ENCODE measurements at places on chromosomes 3 and 15.

DNA sequence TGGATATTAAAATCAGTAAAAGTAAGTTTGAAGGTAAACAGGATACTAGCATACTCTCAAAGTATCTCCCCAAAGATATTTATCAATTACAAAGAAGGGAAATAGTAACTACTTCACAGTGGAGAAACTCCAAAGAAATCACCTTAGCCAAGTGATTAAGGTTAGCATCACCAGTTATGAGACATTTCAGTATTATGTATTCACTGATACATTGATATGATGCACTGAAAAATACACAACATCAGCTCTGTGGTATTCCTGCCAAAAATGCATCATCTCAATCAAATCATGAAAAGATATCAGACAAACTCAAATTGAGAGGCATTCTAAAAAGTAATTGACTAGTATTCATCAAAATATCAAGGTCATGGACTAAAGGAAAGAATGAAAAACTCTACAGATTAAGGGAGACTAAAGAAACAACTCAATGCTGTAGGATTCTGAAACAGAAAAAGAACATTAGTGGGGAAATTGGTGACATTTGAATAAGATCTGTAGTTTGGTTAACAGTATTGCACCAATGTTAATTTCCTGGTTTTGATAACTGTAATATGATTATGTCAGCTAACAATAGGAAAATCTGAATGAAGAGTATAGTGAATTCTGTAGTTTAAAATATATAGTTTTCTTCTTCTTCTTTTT is 215.4 kb downstream of the UACA start:
- DNase-seq: no peak

GRCh38 chr3:127252446-127252845 is 35.4 kb downstream of the PRR20G start:
- no peak for DNase-seq

DNA sequence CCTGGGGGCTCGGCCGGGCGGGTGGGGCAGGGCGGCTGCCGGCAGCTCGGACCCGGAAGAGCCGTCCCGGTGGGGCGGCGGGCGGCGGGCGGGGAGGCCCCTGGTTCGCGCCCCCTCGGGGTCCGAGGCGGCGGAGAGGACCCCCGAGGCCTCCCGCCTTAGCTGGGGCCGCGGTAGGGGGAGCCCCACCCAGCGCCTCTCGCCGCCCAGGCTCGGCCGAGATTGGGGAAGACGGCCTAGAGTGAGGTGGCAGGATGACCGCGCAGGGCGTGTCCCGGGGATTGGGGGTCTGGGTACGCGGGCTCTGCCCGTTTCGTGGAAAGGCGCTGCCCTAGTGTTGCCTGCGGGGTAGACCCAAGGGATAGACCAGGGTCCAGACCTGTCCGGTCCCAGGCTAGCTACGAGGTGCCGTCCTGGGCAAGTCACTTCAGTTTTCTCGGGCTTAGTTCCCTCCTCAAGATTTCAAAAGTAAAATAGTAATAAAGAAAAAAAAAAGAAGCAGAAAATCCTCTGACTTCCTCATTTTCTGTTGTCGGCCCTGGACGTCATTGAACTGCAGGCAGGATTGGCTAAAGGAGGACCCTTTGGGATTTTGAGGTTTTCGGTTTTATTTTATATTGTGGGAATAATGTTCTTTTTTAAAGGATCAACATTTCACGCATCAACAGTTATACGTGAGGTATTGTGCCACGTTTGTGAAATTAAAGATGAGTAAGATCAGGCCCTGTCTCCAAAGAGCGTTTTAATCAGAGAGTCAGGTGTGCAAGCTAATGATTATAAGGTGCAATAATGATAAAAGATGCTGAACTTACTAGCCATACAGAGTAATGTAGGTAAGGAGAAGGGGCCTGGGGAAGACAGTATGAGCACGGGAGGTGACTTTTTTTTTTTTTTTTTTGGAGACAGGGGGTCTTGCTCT is 679 bp downstream of the IQGAP1 start:
- DNase-seq: peak; percentile 63

DNA sequence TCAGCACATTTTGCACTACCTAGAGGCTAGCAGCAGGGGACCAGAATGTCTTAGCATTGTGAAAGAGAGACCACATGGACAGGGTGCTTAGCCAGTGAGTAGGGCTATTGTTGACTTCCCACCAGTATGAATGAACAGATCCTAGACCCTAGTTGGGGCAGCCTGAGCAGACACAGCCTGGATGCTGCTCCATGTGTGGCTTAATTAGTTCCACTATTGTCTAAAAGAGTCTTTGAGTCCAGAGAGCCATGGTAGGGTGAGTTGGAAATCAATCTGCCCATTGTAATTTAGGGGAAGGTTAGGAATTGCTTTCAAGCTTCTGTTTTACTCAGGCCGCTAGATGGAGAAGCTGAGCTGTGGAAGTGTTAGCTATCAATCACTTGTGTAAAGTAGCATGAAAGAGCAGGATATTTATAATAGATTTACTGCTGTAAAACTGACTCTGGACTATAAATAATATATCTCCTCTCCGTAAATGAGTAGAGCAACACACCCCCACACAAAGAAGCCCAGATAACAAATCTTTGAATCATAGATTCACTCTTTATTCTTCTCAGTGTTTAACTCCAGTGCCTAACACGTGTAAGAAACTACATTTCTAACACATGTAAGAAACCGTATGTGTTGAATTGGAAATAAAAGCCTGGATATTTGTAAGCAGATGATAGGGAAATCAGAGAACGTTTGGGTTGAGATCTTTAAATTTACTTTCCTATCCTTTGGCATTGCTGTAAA is 4.1 kb upstream of the GCSAM start:
- DNase-seq: peak; percentile 36

GRCh38 chr15:73821181-73821580 is 52.2 kb upstream of the TBC1D21 start:
- no peak for DNase-seq

DNA sequence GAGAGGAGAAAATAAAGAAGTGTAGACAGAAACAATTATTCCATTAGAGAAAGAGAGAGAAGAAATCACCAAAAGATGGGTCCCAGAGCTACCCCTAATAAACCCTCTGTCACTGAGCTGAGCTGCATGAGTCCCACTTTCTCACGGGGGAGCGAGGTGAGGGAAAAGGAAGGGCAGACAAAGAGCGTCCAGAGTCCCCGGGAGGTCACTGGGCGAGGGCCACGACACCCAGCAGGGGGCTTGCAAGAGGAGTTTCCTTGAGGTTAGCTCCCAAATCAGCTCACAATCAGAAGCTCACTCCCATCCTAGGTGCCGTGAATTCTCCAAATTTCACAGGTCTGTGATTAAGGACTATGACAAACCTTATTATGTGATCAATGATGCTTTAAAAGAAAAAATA is 62.3 kb downstream of the XXYLT1 start:
- DNase-seq: no peak

- no peak for DNase-seq
Measured at GRCh38 chr3:37971467-37971866, 19.1 kb upstream of the VILL start.

GRCh38 chr15:47767035-47767434 is 49.7 kb downstream of the SEMA6D start:
- DNase-seq: no peak

DNA sequence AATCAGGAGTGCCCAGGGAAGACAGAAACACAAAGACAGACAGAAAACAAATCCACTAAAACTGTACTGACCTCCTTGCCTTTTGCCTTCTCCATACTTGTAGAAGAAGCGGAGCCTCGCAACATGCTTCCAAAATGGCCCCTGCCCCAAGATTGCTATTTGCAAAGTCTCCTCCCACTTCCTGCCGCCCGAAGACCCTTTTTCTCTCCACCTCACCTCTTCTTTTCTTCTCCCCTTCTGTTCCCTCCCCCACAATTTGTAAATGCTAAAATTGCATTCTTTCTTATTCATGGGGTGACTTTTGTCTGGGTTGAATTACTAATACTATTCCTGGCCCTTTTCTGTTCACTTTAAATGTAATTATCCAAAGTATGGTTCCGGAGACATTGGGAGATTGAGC is at the start of gene DPPA4:
DPPA4 (minus strand) TSS at position 154 of the 400 bp plus-strand sequence; CDS start at position 125, 29 bp downstream.
- DNase-seq: no peak

- DNase-seq: no peak
Measured at GRCh38 chr3:15645246-15645645, 43.7 kb downstream of the BTD start.

- no peak for DNase-seq
Measured at GRCh38 chr3:178127221-178127620, 409.0 kb upstream of the KCNMB2 start.

- no peak for DNase-seq
Measured at GRCh38 chr3:140205598-140205997, 270.6 kb downstream of the CLSTN2 start.

DNA sequence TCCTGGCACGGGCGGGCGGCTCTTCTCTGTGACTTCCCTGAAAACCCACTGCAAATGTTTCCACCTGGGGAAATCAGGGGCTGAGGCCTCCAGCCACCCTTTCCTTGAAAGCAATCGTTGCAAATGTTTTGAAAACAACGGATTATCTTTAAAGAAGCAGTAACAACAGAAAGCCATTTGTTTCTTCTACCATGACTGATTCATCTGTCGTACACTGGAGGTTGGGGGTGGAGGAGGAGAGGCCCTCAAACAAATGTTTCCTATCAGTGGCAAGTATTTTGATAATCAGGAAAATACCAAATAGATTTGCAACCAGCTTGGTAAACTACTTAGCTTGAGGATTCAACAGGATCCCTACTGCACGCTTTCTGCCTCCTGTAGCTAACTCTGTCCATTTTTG is 114.9 kb downstream of the PDZRN3 start:
- DNase-seq: no peak

GRCh38 chr15:57481038-57481705 is 104.9 kb downstream of the CGNL1 start:
- no peak for DNase-seq

DNA sequence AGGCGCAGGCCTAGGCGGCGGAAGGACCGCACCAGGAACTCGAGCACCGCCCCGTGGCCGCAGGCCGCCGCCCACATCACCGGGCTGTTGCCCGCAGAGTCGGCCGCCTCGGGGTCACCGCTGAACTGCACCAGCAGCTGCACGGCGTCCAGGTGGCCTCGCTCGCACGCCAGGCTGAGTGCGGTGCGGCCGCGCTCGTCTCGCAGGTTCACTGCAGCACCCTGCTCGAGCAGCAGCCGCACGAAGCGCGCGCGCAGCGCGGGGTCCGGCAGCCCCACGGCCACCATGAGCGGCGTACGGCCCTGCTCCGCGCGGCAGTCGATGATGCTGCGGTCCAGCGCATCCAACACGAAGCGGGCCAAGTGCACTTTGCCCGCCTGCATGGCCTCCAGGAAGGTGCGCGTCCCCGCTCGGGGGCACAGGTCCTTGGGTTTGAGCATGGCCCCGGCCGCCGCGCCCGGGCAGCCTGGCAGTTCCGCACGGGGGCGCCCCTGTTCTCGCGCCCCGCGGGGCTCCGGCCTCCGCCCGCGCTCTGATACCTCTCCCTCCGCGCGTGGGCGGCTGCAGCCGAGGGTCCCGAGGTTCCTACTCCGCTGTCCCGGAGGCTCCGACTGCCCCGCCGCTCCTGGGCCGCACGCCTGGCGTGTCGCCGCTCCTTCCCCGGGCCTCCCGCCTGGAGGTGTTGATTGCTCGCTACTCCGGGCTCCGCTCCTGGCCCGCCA is 556 bp downstream of the ANKRD63 start:
- peak; percentile 55 for DNase-seq

DNA sequence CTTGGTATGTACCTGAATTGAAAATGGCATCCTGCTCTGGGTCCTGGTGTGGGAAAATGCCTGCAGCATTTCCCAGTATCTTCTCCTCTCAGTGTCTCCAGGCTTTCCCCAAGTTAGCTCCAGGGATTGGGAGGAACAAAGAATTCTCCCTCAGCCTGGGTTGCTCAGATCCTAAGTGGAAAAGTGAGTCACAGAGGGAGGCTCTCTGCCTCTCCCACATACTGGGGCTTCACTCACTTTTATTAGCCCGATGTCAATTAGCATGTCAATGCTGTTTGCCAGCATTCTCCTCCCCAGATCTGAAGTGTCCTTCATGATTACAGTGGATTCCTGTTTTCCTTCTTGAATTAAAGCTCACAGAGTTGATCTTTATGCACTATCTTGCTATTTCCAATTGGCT is 655.0 kb downstream of the EPHA3 start:
- no peak for DNase-seq

- peak; percentile 73 for DNase-seq
Measured at GRCh38 chr15:71471347-71471746, 339.0 kb upstream of the NR2E3 start.

- DNase-seq: no peak
Measured at GRCh38 chr3:107657971-107658370, 135.2 kb downstream of the BBX start.

GRCh38 chr3:14552041-14552648 is 12.0 kb upstream of the GRIP2 start:
- DNase-seq: no peak

GRCh38 chr3:192940129-192940528 is 22.5 kb upstream of the MB21D2 start:
- peak; percentile 61 for DNase-seq

DNA sequence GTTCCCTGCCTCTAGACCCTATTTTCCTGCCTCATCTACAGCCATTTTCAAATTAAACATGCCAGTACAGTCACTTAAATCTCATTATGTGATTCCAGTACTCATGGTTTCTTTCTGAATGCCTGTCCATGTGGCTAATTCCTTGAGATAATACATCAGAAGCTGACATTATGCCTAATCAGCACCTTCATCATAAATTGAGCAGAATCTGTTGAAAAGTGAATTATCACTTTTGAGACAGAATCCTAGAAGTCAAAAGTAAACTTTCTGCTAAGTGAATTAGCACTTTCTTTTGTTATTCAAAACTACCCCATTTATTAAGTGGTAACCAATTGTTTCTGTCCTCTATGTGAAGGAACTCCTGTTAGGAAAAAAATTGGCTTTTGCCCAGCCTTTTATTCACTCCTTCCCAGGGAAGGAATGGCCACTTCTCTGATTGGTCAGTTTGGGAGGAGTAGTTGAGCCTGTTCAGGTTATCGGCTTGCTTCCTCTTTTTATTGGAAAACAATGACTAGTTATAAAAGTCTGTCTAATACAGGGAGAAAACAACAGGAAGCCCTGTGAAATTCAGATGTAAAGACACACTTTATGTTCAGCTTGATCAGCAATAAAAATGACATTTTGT is 40.5 kb downstream of the OSTN start:
- DNase-seq: no peak

- DNase-seq: no peak
Measured at GRCh38 chr3:122916580-122916979, 111.0 kb downstream of the SEMA5B start.

GRCh38 chr3:5466717-5467116 is 279.2 kb downstream of the EDEM1 start:
- DNase-seq: no peak

GRCh38 chr3:5078151-5078550 is 43.9 kb upstream of the ARL8B start:
- peak; percentile 84 for DNase-seq
